ENCODE measurements at places on chromosomes 5 and 9.

DNA sequence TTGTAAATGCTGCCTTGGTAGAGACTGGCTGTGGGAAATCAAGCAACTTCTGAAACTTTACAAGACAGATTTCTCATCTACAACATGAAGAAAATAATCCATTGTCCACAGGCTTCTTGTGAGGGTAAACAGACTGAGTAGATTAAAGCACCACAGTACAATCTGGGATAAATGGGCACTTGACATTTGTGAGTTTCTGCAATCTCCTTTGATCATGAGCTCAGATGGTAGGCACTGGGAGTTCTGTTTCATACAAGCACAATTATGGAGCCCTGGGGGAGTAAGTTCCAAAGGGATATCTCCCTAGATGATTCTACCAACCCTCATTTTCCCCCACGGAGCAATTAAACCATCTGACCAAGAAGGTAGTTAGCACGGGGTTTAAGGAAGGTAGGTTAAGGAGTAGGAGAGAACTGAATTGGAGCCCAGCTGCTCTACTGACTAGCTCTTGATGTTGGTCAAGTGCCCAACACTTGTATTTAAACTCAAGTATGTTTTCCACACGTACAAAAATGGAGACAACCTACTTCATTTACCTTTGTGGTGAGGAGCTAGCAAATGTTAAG lies 479.5 kb upstream of the TNC start:
- no peak for DNase-seq

- no peak for DNase-seq
These were observed 4.2 kb downstream of the NINJ1 start for GRCh38 chr9:93129691-93130500.

DNA sequence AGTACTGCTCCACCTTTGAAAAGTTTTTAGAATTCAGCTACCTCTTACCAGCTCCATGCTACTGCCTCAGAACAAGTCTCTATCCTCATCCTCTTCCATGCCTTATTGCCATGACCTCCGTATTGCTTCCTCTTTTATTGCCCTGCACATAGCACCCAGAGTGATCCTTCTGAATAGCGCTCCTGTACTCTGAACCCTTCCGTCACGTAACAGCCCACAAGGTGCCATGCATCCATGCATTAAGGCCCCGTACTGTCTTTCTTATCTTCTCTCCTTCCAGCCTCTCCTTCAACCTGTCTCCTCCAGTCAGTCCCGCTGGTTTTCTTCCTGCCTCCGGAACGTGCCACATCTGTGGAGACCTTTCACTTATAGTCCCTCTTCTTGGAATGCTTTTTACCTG lies 273.3 kb upstream of the SEMA6A start:
- DNase-seq: no peak

- DNase-seq: no peak
These were observed 759.3 kb upstream of the TYRP1 start for GRCh38 chr9:11933926-11934325.

- no peak for DNase-seq
These were observed 2.5 kb downstream of the JADE2 start for GRCh38 chr5:134527961-134528424.

DNA sequence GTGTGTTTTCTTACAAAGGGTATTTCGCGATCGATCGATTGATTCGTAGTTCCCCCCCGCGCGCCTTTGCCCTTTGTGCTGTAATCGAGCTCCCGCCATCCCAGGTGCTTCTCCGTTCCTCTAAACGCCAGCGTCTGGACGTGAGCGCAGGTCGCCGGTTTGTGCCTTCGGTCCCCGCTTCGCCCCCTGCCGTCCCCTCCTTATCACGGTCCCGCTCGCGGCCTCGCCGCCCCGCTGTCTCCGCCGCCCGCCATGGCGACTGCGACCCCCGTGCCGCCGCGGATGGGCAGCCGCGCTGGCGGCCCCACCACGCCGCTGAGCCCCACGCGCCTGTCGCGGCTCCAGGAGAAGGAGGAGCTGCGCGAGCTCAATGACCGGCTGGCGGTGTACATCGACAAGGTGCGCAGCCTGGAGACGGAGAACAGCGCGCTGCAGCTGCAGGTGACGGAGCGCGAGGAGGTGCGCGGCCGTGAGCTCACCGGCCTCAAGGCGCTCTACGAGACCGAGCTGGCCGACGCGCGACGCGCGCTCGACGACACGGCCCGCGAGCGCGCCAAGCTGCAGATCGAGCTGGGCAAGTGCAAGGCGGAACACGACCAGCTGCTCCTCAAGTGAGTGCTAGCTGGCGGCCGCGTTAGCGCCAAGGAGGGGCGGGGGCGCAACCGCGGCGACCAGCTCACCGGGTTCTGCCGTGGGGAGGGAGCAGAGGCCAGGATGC lies 480 bp downstream of the LMNB1 start:
- DNase-seq: no peak

- no peak for DNase-seq
These were observed 766 bp upstream of the LRRC26 start for GRCh38 chr9:137170486-137171148.

GRCh38 chr5:82641331-82642003 lies 363.3 kb upstream of the RPS23 start:
- DNase-seq: no peak

- no peak for DNase-seq
These were observed 31.1 kb downstream of the RALGPS1 start for GRCh38 chr9:126945682-126946081.

- DNase-seq: no peak
These were observed 123.2 kb downstream of the MYO10 start for GRCh38 chr5:16812911-16813310.
